Dermis microvascular lymphatic vessel endothelial cell (primary cell): ENCODE measurements at places on chromosomes 11 and 22. TPM values are rescaled to one million over a fixed set of nuclear protein-coding genes. Genes with fewer than 3 reads are reported as not detected.

GRCh38 chr11:58003036-58003435, 20.6 kb upstream of the OR9Q1 start:
- peak; percentile 16 for DNase-seq

DNA sequence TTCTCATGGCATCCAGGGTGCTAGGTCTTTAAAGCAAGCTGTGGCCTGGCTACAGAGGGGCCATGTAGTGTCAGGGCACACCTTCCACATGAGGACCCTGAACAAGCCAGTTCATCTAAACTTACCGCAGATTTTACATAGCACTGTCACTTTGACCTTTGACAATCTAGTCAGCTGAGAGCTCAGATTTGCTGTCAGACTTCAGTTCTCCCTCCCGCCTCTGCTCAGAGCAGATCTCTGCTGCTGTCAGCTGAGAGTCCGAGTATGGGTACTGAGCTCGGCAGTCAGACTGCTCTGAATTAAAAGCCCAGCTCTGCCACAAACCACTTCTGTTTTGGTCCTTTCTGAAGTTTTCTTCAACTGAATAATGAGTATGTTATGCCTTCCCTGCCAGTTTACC, 507.1 kb downstream of the SOX6 start:
- no peak for DNase-seq

GRCh38 chr11:46121301-46121723, at the start of gene PHF21A:
Gene PHF21A (minus strand): TSS chr11:46121454. CDS start chr11:46084219, 37,235 bp downstream.
- peak; percentile 81 for DNase-seq

CALCA gene
- total RNA-seq = not detected in 2 replicates

- DNase-seq = peak; percentile 48
Measured at GRCh38 chr11:128669506-128670270, 24.2 kb upstream of the FLI1 start.

- no peak for DNase-seq
Measured at GRCh38 chr22:49954354-49954753, 6.2 kb upstream of the PIM3 start.

- DNase-seq = no peak
Measured at GRCh38 chr11:77109236-77110019, 6.8 kb downstream of the OMP start.

DNA sequence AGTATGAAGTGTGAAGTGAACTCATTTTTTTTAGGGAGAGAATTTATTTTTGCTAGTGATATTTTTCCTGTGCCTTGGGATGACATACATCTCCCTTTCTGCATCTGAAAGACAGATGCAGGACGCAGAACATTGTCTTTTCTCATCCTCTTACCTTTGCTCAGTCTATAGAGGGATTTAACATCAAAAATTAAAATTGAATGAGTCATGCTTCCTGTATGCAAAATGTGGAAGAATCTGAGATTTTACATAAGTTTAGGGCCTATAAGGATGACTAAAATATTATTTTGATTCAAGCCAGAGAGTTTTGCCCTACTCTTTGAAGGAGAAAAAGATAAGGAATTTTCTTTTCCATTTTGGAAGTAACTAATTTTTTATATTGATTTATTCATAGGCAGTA, 27.3 kb downstream of the XRCC6 start:
- DNase-seq = no peak

GRCh38 chr11:118532091-118532490, 1.1 kb downstream of the TMEM25 start:
- DNase-seq = no peak

DNA sequence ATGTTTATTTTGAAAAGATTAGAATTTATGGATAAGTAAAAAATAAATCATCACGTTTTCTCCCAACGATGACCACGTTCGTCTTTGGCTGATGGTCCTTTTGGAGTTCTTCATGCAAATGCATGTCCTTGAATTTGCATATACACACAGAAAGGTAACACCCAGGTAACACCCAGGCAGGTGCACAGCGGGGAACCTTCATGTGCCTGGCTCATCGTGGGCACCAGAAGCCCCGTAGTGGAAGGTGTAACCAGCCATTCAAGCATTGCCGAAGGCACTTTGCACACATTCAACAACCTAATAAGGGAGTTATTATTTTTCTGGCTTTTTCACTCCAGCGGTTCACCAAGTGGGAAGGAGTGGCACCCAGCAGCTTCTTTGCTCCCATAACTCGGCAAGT, 404.6 kb downstream of the TBC1D22A start:
- DNase-seq = no peak

DNA sequence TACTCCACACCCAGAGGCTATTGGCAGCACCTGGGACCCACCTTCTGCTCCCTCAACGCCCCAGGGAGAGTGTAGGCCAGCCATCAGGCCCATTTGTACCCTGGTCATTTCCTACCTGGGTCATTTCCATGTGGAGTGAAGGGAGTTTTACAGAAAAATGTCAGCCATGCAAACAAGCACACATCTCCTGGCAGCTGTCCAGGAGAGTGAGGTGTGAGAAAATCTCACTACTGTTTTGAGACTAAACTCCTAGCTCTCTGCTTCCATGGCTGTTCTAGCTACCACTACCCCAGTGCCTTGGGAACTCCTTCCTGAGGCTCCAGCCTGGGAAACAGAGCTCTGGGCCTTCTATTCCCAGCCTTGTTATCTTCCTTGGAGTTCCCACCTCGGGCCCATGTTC, 2.8 kb upstream of the TMPRSS13 start:
- DNase-seq = no peak

DNA sequence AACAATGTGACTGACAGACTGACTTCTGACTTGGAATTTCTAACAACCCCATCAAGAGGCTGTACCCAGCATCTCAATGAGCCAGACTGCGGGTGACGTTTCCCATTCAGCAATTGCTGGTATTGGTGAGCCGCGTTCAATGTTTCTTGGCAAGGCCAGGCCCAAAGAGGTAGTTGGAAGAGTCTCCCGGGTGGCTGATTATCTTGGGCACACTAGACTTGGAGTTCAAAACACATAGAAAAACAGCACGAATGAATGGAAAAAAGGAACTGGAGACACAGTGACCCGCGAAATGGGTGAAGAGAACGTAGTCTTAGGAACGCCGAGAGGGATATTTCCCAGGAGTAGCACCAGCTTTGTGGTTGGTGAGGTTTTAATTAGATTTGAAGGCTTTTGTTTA, 115.7 kb downstream of the RPS6KA4 start:
- no peak for DNase-seq

DNA sequence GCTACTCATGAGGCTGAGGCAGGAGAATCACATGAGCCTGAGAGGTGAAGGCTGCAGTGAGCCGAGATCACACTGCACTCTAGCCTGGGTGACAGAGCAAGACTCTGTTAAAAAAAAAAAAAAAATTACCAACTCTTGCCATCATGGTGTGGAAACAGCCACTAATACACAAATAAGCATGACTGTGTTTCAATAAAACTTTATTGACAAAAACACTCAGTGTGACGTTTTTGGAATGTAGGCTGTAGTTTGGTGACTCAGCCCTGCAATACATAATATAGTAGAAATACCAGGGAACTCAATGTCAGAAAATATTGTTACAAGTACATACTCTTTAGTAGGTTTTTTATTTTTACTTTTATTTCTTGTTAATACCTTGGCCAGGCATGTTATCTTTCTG, 207.1 kb downstream of the CASP12 start:
- no peak for DNase-seq

PRG2 gene
- total RNA-seq = under 0.01 TPM in 1 of 2 replicates, not detected in the other

PKDREJ gene
- under 0.01 TPM in 1 of 2 replicates, not detected in the other for total RNA-seq
